ENCODE measurements at places on chromosomes 7 and 10. TPM values are rescaled to one million over a fixed set of nuclear protein-coding genes. Genes with fewer than 3 reads are reported as not detected.

The LAMB1 gene
- 127 TPM for total RNA-seq

The CDC14C gene
- total RNA-seq = not detected

The PDE6C gene
- total RNA-seq = not detected

The WIPF3 gene
- total RNA-seq = 0.27 TPM

The NEUROD6 gene
- total RNA-seq = not detected

The HOGA1 gene
- 70.8 TPM for total RNA-seq

The C10orf53 gene
- not detected for total RNA-seq

The OR9A2 gene
- not detected for total RNA-seq

The FANK1 gene
- 6.8 TPM for total RNA-seq

The ACSM6 gene
- total RNA-seq = not detected

The SLC13A1 gene
- not detected for total RNA-seq

The SORCS1 gene
- total RNA-seq = not detected

The CELF2 gene
- 0.10 TPM for total RNA-seq

The JCAD gene
- 23.5 TPM for total RNA-seq

The CREB5 gene
- 15.2 TPM for total RNA-seq

Data from Caki2 (cell line).